Activated CD4-positive, alpha-beta T cell treated with anti-CD3 and anti-CD28 coated beads for 36 hours (primary cell): ENCODE measurements at places on chromosomes 7 and 10. TPM values are rescaled to one million over a fixed set of nuclear protein-coding genes. Genes with fewer than 3 reads are reported as not detected.

Gene PHTF2
- total RNA-seq = 26.7 TPM

Gene TEX36
- total RNA-seq = not detected

DNA sequence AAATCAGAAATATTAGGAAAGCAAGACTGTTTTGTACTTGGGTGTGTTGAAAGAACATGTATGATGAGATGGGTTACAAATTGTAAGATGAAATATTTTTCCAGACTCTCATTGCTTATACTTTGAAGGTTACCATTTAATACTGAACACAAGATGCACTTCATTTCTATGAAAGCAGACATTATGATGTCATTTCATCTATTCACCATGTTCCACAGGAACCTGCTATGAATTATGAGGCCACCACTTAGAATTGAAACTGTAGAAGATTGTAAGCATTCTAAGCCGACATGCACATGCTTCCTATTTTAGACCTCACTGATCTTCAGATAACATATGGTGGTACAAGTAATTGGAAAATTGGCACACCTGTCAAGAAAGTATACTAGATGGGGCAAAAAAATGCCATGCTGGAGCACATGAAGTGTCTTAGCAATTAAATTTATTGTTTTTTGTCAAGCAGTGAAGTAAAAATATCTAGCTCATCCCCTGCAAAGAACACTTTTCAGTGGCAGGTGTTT is 195.0 kb downstream of the PHF14 start:
- H3K4me1 ChIP-seq = peaks cover 14% of the 10 kb centered on the region
- no peak for DNase-seq
- no peak overlapping the region for H3K4me3 ChIP-seq
- H3K27ac ChIP-seq = no peak overlapping the region
- peaks cover 2% of the 10 kb centered on the region for H3K36me3 ChIP-seq

- no peak overlapping the region for H3K4me3 ChIP-seq
- DNase-seq = no peak
- no peaks in the 10 kb centered on the region for H3K27me3 ChIP-seq
- H3K4me1 ChIP-seq = no peaks in the 10 kb centered on the region
- no peak overlapping the region for H3K27ac ChIP-seq
- no peaks in the 10 kb centered on the region for H3K36me3 ChIP-seq
These were observed 154.5 kb downstream of the PLXDC2 start for GRCh38 chr10:19970717-19971116.
